ENCODE measurements at places on chromosomes 2 and 18.

GRCh38 chr18:37524139-37524497, 41.5 kb downstream of the CELF4 start:
- no peak for DNase-seq

- DNase-seq, result no peak
Observed at GRCh38 chr2:231662811-231663457, 45.4 kb upstream of the PTMA start.

DNA sequence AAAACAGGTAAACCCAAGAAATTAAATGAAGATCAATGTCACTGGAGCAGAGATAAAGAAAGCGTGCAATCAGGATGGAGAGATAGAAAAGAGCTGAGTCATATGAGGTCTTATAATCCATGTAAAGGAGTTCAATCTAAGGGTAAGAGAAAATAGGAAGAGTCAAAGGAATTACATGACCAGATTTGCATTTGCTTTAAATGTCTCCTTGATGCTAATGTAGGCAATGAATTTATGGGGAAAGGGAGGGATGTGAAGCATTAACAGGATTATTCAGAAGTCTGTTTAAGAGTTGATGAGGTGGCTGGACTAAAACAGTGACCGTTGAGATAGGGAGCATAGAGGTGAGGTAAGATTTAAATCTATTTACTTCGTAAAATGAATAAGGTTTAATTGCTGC, 623.1 kb downstream of the MBD2 start:
- no peak for DNase-seq

GRCh38 chr18:24446953-24447538, 13.4 kb upstream of the HRH4 start:
- no peak for DNase-seq

DNA sequence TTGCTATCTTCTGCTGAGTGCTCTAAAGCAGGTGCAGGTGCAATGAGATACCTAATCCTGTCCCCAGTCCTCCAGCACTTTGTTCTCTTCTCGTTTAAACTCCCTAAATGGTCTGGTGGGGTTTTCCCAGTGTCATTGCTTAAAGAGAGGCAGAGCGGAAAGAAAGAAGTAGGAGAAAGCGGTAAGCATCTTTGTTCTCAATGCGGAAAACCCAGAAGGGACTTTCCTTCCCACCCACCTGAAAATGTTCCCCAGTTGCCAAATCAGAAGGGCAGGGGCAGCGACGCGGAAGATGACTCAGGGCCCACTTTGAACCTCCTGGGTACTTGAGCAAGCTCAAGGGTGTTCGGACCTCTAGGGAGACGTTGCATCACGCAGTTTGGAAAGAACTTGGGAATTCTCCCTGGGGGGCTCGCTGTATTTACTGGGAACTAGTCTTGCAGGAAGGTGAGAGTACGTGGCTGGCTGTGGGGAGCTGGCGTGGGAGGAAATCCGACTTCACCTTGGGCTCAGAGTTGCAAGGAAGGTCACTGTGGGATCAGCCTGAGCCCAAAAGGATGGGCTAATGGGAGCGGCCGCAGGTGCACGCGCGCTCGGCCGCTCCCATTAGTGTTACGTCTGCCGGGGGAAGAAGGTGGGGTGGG, 589 bp upstream of the SGPP2 start:
- peak; percentile 14 for DNase-seq

DNA sequence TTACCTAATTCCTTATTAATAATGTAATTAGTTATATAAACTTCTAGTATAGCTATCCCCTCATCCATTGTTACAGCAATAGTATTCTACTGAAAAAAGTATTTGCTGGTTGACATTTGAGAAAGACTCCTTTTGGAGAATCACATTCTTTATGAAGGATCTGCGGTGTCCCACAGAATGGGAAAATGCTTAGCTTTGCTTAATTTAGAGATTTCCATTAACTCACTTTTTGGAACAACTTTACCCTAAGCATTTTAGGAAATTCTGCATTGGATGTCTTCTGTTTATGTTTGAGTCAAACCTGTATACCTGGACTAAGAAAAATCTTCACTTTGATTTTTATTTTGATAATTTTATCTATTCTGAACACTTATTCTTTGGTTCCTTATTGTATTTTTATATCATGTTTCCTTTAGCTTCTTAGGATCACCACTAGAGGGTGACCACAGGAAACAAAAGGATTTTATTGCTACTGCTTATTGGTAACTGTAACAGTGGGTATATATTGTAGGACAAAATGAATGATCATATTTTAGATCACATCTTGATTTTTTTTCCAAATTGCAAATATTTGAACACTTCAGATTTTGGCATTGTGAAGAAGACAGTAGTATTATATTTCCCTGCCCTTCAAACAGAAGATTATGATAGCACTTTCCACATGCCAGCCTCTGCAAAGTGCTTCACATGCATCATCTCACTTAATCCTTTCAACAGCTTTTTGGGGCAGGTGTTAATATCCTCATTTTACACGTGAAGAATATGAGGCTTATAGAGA, 79.6 kb downstream of the MIB1 start:
- no peak for DNase-seq

DNA sequence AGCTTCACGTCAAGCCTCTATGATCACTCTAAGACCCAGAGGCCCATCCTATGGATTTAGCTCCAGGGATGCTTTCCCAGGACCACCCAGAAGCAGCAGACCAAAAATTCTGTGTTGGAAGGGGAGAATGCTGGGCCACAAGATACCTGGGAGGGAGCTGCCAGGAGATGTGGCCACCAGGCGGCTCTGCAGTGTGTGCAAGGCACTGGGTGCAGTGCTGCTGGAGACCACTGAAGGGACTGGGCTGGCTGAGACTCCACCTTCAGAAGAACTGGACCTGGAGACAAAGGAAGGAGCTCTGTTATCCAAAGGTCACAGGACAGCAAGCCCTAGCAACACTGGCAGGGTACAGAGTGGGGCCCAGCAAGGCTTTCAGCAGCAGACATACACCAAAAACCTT, 34.0 kb downstream of the KANSL3 start:
- no peak for DNase-seq

GRCh38 chr2:73072129-73072395, 550 bp upstream of the SFXN5 start:
- DNase-seq, result no peak

DNA sequence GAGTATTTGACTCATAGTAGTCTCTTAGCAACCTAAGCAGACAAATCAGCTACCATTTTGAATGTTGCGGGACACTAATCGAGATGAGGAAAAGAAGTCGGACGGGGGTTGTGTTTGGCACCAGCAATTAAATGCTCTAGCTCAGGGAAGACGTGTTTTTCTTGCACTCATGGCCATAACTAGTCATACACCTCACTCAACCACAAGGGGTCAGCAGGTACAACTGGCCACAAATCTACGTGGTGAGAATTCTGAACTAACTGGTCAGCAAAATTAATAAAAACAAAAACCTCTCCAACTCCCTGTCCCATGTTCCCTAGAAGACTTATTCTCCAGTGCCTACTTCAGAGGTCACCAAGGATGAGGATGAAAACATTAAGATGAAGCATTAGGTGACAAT, 1467.8 kb downstream of the DPP10 start:
- no peak for DNase-seq

DNA sequence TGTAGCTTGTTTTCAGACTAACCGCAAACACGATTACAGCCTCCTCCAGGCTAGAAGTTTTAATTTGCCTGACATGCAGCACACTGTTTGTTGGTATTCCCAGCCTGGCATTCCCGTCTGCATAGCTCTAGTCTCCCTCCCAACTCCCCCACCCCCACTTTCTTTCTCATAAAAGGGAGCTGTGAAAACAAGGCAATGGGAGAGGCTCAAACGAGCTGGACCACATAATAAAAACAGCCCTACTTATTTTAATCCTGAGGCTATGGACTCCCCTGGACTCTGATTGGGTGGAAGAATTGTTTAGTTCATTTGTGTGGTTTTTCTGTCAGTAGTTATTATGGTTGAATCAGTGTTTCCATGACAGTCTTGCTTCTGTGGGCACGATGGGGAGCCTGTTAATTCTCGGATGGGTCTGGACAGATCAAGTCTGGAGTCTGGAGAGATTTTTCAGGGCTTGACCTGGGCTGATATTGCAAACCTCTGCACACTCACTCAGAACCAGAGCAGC, 1.2 kb downstream of the STON1 start:
- peak; percentile 10 for DNase-seq

DNA sequence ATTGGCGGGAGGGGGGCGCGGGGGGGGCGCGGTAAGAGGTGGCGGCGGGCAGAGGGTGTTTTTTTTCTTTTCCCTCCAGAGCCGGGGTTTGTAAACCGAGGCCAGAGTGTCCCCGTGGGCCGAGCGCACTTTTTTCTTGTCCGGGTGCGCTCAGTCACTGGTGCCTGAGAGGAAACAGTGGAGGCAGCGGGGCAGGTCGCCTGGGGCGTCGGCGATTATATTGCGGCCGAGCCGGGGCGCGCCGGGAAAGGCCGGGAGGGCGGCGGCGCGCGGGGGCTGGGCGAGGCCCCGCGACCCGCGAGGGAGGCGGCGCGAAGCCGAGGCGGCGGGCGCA, 275 bp downstream of the HOXD8 start:
- DNase-seq, result no peak

- no peak for DNase-seq
Observed at GRCh38 chr2:231335591-231335990, 59.9 kb upstream of the B3GNT7 start.

GRCh38 chr2:232393556-232393955, 13.1 kb upstream of the ALPG start:
- DNase-seq, result no peak

DNA sequence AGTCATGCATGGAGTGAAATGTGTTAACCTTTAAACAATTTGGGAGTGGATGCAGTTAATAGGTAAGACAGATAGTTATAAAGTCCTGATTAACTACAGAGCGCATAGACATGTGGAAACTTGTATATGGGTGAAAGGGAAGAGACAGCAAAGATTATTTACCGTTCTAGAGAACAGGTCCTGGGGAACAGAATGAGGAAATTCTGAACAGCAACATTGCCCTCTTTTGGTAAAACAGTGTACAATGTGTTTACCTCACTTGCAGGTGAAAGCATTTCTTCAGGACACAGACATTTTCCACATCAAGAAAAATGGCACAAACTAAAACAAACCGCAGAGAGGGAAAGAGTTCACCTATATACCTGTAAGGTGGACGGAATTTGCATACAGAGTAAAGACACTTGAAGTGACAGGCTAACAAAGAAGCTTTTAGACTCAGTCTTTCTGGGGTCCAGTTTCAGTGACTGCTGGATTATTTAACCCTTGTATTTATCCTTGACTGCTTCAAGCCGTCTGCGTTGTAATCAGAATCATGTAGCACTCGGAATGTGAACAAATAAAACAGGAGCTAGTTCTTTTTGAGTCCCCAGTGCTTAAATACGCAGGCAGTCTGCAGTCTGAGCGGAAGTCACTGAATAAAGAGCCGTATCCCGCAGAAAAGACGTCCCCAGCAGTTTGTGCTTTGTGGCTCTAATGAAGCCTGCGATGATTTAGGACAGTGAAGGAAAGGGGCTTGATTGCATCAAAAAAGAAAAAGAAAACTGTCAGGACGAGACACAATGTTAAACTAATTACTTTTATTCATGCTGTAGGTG, 364.8 kb upstream of the GALNT5 start:
- peak; percentile 2 for DNase-seq

DNA sequence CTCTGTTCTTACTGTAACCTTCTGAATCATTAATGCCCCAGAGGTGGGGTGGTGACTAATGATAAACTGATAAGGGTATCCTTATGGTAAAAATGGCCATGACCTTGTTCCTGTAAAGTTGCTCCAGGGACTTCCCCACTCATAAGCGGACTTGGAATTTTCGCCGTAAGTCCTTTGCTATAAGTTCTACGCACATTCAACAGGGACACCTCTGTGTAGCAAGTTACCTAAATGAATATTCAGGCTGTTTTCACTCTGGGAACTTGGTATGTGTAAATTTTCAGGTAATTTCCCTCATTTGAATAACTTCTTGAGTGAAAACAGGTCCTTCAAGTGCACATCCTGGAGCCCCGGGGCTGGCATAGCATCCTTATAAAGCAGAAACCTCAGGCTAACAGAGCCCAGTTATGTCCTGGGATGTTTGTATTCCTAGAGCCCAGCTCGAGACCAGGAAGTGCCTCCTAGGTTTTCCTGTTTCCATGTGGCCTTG, 9.4 kb upstream of the AGFG1 start:
- no peak for DNase-seq

GRCh38 chr2:222693837-222694236, 22.4 kb downstream of the MOGAT1 start:
- DNase-seq, result no peak

DNA sequence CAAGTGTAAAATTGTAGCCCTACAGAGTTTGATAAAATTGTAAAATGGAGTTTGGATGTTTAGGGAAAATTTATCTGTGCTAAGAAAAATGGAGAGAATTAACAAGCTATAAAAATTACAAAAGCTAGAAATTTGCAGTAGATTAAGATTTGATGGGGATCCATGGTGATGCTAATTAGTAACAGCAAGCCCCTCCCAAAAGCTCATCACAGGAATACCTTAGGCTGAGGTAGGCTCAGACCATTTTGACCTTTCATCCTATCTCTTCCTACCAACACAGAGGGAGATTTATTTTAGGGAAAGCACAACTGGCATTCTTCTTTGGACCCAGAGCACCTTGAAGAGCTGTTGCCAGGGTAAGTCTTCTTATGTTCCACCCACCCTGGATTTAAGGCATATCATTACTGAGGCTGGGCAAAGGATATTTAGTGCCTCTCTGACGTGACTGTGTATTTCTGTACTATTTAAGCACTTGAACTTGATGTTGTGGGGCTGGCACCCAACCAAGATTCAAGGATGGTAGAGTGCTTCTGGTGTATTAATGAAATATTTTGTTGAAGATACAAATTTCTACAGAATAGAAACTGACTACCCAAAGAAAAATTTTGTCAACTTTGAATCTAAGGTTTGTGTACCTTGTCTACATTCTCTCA, 70.8 kb upstream of the SLC39A10 start:
- no peak for DNase-seq

DNA sequence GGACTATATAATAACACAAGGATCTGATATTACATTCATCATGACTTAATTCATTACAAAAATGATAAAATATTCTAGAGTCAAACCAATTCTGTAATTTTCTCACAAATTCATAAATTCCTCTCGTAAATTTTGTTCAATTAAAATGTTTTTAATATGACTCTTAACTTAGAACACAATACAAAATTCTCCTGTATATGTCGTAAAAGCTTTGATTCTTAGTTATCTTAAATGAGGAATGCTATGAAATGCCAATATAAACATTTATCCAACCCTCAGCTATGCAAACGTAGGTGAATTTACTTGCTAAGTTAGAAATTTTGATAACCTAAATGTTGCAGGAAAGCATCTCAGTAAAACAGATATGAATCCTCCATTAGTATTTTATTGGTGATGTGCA, 28.9 kb downstream of the ARHGAP15 start:
- no peak for DNase-seq

DNA sequence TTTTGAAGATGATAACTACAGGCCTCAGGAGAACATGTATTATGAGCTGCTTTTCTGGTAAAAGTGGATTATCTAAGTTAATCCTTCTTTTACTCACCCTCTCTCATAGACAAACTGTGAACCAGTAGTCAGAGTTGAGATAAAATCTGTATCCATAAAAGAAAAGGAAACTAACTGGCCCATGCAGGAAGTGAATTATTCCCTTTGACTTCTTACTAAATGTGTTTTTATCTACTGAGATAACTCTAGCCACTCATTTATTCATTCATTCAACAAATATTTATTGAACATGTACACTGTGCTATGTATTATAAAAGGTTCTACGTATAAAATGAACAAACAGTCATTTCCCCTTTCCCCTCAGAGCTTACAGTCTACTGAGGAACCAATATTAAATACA, 10.0 kb downstream of the WDR35 start:
- DNase-seq, result no peak
